ENCODE measurements at places on chromosomes 5 and 9.

GRCh38 chr5:10775646-10776045, 14.6 kb upstream of the DAP start:
- DNase-seq = no peak

- DNase-seq = peak; percentile 94
These were observed at the start of gene TOR4A for GRCh38 chr9:137277329-137278041. Gene TOR4A, plus strand, starts transcription at chr9:137277726. Its CDS starts 964 bp downstream, at chr9:137278690.

- no peak for DNase-seq
These were observed 3.2 kb downstream of the MROH2B start for GRCh38 chr5:41067714-41068568.

- peak; percentile 36 for DNase-seq
These were observed 42.2 kb upstream of the ALDOB start for GRCh38 chr9:101477736-101478135.

GRCh38 chr9:82208741-82209450, 220.3 kb downstream of the SPATA31D1 start:
- peak; percentile 13 for DNase-seq

DNA sequence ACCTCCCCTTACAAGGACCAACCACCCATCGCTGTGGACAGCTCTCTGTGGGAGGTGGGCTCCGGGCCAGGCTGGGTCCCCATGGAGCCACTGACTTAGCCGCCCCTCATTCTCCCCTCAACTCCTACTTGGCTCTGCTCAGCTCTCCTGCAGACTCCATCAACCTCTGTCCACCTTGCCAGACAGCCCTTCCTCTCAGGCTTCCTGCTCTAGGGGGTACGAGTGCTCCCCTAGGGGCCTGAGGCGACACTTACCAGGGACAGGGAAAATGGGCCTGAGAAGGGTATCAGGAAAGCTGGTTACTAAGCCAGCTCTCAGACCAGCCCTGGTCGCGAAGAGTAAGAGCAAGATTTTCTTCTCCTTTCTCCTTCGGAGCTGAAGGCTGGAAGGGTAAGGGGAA, 43.9 kb downstream of the SHB start:
- no peak for DNase-seq

GRCh38 chr5:75856056-75856455, 138.8 kb upstream of the POC5 start:
- DNase-seq = no peak

DNA sequence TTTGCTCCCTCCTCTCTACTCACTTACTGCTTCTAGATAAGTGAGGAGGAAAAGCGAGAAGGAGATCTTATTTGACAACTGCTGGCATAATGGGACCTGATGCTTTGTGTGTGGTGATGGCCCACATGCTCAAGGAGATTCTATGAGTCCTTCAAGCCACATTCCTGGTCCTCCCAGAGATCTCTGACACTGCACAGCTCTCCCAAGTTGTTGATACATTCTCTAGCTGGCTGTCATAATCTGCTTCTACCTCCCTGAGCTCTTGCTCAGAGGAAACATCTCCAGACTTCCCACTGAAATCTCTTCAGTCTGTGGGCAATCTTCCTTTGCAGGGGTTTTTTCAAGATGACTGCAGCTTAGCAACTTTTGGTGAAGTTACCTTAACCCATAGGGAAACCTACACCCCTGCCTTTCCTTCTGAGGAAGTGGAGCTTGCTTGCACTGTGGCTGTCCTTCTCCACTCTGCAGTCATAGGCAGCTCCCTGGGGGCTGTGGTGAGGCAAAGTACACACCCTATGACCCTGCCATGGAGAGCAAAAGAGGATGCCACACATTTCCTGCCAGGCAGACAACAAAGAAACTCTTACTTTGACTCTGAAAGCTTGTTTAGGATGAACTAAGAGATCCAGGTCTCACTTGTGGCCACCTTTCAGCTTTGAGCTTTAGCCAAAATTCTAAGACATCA, 163.8 kb downstream of the TMEM38B start:
- DNase-seq = no peak

GRCh38 chr9:121201045-121201737, 478 bp downstream of the RAB14 start:
- no peak for DNase-seq

DNA sequence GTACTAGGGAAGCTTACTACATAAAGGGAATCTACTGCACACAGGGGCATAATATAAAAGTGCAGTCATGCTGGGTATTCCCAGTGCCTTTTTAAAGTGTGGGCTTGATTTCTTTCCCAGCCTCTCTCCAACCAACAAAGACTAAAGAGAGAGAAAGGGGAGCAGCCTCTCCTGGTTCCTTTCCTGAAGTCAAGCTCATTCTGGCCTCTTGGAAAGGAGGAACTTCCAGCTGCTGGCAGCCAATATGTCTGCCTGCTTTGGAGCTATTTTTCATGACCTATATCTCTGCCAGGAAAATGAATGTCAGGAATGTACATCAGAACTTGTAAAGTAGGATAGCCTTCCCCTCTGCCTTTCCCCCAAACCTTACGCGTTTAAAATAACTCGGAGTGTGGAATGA, 57.1 kb downstream of the RAB3C start:
- no peak for DNase-seq

- DNase-seq = no peak
These were observed 135.1 kb upstream of the RFX3 start for GRCh38 chr9:3660936-3661335.

- DNase-seq = no peak
These were observed 164.6 kb upstream of the PPP1R2B start for GRCh38 chr5:156685481-156685880.

DNA sequence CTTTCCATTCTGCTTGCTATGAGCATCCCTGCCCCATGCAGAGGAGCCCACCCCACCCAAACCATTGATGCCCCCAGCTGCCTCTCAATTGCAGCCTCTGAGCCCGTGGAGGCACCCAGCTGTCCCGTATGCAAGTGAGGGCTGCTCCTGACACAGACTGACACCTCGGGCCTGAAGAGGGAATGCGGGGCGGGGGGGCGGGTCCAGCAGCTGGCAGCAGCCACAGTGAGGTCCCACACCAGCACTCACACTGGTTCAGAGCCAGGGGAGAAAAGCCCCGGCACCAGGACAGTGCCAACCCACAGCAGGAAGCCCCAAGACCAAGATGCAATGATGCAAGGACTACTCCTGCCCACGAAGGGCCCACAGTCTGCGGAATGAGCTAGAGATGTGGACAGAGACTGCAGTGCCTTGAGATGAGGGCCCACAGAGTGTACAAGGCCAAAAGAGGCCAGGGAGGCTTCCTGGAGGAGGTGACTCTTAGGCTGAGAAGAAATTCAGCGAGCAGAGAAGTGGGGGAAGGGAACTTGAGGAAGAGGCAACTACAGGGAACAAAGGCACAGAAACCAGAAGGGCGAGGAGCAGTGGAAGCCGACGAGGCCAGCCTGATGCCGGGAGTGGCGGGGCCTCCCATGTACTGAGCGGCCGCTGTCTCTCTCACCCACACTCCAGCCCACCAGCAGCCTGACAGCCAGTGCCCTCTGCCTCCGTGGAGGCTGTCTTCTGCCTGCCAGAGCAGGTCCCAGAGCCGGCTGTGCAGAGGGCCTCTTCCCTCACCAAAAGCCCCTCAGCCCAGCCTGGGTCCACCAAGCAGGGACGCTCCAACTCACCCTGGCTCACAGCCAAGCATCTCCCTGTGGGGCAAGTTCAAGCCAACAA, 9.2 kb downstream of the EEIG1 start:
- no peak for DNase-seq
